ENCODE measurements at places on chromosomes 12 and 14.

DNA sequence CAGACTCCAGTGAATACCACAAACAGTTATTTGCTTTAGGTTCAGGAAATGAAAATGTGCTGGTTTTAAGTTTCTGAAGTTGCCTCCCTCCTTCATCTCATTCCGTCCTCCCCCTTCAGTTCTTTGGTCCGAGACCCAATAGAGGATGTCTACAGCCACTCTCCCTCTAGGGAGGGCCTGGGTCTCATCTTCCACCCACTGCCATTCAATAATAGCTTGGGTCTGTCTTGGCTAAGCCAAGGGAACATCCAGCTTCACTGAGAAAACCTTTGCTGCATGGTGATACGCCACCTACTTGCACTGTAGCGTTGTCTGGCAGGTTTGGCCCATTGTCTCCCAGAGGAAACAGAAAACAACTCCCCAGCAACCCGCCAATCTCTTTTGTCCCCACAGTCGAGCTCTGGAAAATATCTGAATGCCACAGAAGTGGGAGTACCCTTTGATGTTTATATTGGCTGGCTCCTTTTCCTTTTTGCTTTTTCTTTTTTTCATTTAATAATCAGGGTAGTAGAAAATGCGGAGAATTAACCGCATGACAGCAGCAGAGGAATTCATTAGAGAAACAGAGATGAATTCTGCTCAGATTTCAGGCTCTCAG, 380.1 kb downstream of the RAD51B start:
- DNase-seq: no peak

- no peak for DNase-seq
Measured at GRCh38 chr14:105929327-105930081, 403.1 kb downstream of the TMEM121 start.

DNA sequence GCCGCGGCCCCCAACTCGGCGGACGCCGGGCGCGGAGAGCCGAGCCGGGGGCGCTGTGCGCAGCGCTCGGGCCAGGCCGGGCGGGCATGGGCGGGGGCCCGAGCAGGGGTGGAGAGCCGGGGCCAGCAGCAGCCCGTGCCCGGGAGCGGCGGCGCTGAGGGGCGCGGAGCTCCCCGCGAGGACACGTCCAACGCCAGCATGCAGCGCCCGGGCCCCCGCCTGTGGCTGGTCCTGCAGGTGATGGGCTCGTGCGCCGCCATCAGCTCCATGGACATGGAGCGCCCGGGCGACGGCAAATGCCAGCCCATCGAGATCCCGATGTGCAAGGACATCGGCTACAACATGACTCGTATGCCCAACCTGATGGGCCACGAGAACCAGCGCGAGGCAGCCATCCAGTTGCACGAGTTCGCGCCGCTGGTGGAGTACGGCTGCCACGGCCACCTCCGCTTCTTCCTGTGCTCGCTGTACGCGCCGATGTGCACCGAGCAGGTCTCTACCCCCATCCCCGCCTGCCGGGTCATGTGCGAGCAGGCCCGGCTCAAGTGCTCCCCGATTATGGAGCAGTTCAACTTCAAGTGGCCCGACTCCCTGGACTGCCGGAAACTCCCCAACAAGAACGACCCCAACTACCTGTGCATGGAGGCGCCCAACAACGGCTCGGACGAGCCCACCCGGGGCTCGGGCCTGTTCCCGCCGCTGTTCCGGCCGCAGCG, 639 bp downstream of the FZD10 start:
- no peak for DNase-seq

GRCh38 chr12:53097207-53097563, 282 bp upstream of the IGFBP6 start:
- DNase-seq: no peak

GRCh38 chr12:23169696-23170013, 544.7 kb downstream of the ETNK1 start:
- no peak for DNase-seq
